ENCODE measurements at places on chromosomes 5 and 9. TPM values are rescaled to one million over a fixed set of nuclear protein-coding genes. Genes with fewer than 3 reads are reported as not detected.

The ZNF189 gene
- total RNA-seq = 8.8 TPM

The CCDC183 gene
- total RNA-seq = 0.15 TPM

The TNPO1 gene
- 129 TPM for total RNA-seq

The PCDHA2 gene
- total RNA-seq = not detected

The SOHLH1 gene
- not detected for total RNA-seq

The PHF24 gene
- 0.08 TPM for total RNA-seq

The DMRT2 gene
- total RNA-seq = 0.13 TPM
